ENCODE measurements at places on chromosomes 1 and 21.

DNA sequence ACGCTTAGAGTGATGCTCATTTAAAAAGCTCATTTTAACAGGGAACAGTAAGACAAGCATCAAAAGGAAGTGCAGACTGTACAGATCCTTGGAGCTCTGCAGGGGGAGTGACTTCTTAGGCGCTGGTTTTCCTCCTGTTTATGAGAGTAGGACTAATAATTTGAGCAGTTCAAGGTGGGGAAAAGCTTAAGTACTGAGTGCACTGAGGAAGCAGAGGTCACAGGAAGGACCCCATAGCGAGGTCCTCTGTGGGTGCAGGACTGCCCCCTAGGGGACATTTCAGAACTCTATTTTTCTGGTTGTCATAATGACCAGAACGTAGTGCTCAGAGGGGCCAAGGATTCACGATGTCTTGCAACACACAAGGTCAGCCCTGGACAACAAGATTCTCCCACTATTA lies 112.1 kb downstream of the HLCS start:
- DNase-seq = peak; percentile 44

GRCh38 chr1:63630238-63630637 lies 37.0 kb downstream of the PGM1 start:
- no peak for DNase-seq

DNA sequence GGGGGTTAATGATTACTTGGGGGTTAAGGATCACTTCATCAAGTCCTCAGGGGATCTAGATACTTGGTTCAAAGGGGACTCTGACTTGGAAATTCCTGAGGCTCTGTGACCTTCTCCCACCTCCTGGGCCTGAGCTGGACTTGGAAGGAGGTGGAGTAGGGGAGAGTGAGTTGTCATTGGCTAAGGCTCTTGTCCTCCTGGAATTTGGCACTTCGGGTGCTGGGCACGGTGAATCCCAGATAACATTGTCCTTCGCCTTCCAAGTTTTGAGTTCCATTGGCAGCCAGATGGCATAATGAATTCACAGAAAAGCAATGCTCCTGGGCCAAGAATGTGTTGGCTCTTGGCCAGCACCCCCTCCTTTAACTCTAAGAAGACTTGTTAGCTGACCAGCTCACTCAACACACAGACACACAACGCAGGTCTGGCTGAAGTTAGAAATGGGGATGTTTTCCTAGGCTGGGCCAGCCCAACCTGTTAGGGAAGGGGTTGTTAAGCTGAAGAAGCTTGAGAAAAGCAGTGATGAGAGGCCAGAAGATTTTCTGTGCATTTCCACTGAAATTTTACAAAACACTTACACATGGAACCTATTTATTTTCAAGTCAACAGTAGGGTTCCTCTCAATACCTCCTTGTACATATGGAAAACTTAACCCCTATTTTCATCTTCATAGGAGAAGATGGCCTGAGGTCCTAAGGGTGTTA lies 29.7 kb downstream of the SLC26A9 start:
- DNase-seq = no peak

GRCh38 chr21:39040494-39041110 lies 142.6 kb downstream of the PSMG1 start:
- DNase-seq = no peak

DNA sequence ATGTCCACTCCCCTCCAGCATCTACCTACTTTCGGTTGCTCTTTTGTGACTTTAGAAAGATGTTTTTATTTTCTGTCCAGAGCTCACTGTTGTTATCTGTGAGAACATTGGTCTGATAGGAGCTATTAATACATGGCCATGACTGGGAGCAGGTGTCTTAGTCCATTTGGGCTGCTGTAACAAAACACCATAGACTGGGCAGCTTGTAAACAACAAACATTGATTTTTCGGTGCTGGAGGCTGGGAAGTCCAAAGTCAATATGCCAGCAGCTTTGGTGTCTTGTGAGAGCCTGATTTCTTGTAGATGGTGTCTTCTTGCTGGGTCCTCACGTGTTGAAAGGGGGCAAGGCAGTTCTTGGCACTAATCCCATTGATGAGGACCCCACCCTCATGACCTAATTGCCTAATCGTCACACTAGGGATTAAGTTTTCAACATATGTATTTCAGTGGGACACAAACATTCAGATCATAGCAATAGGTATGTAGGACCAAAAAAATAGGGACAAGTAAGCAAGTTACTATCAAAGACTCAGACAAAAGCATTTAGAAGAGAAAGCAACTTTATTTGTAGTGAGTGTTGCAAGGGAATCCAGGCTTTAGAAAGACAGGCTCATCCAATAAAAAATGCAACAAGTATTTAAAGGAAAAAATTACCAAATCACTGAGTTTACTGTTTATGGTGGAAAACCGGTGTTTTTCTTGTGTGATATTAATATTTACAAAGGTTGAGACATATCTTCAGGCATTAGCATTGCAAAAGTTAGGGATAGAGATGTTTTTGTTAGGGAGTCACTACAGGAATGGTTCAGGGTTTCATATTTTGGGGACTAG lies 55.2 kb upstream of the WDR26 start:
- no peak for DNase-seq

DNA sequence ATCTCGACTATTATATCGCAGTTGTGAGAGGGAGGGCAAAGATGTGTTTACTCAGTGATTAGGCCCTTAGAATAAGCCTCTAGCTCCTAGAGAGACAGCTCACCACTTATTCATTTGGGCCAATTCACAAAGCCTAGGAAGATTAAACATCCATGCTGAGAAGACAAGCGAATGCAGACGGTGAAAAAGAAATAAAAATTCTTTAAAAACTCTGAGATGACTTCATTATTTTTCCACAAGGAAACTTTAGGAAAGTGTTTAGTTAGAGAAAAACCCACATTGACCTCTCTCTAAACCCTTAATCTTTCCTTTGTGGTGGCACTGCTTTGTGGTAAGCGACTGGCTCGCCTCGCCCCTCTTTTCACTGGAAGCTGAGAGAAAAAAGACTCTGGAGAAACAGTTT lies 146.8 kb upstream of the DMRTA2 start:
- no peak for DNase-seq

- DNase-seq = no peak
Measured at GRCh38 chr21:32612999-32613337, 791 bp upstream of the CFAP298 start.

- DNase-seq = no peak
Measured at GRCh38 chr1:213604477-213604876, 383.3 kb upstream of the PROX1 start.

GRCh38 chr1:206035027-206035426 lies 11.3 kb upstream of the CTSE start:
- peak; percentile 29 for DNase-seq

GRCh38 chr1:211548321-211549091 lies 30.5 kb downstream of the SLC30A1 start:
- DNase-seq = no peak

DNA sequence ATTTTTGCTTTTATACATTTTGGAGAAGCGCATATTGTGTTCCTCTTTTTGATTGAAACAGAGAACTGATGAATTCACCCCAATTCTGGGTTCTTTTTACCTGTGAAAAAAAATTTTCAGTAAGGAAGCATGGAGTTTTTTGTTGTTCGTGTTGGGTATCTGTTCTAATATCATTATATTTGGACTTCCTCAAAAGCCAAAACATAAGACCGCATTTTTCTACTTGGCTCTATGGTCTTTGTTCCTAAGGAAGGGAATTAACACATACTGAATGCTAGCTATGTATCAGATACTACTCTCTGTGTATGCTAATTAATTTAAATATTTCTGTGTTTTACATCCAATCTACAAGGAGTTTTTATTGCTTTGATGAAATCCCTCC lies 12.9 kb downstream of the EPB41 start:
- DNase-seq = no peak

GRCh38 chr1:113246929-113247328 lies 143.4 kb upstream of the MAGI3 start:
- DNase-seq = no peak

GRCh38 chr1:240284656-240285414 lies 193.2 kb downstream of the FMN2 start:
- no peak for DNase-seq
